ENCODE measurements at places on chromosomes 4 and X.
A peak's percentile ranks its signal among the peaks of the same experiment; 100 is the strongest.

DNA sequence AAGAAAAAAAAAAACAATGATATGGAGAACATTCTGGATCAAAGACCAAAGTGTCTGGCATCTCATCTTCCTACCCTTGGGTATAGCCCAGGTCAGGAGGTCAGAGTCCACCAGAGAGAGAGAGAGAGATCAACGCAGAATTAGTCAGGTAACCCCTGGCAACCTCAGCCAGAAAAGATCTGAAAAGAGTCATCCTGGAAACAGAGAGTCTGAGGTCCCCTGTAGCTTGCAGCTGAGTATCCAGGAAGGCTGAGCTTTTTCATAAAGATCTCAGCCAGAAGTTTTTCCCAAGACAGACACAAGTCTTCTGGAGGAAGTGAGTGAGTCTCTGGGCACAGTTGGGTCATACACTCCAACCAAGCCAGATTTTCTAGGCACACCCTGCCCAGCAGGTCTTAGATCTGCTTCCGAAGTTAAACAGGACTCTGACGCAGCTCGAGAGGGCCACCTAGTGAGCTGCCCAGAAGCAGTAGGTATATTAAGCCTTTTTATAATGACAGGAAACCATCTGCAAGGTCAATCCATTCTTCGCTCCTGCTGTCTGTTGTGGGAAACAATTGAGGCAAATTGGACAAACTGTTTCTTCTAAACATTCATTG is 35.7 kb downstream of the ACE2 start:
- peak; percentile 45 for DNase-seq

DNA sequence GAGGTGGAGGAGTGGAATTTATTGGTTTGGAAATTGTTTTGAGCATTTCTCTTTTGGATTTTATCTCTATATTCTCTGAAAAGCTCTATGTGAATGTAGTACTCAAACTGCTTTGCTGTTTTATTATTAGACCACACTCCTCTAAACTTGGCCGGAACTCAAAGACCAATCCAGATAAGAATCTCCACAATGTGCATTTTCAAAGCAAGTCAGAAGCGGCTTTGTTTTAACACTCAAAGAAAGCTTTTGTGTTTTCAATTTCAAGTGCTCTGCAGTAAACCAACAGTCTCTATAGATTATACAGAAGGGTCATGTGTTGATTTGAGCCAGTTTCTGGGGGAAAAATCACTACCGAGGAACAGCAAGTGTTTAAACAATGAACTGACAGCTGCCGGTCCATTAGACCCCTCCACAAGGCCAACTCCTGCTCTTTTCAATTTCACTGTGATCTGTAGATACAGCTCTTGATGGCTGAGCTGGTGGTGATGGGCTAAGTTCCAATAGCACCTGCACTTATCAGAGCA is 79.4 kb downstream of the FTHL17 start:
- DNase-seq = no peak

- DNase-seq = no peak
These were observed 1148.9 kb downstream of the STIM2 start for GRCh38 chr4:28009541-28009940.

DNA sequence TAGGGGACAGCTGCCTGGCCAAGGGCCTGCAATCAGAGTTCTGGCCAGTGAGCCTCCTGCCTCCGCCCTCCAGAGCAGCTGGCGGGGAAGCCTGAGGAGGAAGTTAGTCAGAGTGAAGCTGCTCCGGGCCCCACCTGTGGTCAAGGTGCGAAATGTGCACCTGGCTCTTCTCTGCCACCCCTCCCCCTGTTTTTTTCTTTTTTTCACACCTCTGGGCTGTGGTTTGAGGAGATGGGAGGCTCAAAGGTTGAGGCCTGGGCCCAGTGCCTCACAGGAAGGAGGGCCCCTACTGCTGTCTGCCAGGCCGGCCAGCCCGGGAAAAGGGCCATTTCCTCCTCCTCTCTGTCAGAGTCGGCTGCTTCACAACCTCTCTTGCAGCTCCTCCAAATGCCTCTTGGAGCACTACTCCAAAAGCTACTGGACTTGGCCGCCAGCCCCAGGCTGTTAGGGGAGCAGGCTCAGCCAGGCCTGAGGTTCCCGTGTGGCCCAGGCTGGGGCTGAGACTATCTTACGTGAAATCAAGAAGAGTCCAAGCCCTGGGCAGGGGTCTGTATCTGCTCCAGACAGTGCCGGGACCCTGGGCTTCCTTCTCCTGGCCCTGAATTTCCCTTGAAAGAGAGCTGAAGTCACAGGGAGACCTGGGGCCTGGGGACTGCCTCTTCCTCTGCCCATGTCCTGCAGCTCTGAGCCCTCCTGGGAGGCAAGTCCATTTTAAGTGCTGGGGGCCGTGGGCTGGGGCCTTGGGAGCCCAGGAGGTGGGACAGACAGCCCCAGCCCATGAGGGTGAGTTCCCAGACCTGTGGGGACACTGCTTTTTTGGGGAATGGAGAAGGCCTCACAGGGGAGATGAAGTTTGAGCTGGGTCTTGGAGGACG is 4.5 kb upstream of the CXCR3 start:
- DNase-seq = peak; percentile 85

DNA sequence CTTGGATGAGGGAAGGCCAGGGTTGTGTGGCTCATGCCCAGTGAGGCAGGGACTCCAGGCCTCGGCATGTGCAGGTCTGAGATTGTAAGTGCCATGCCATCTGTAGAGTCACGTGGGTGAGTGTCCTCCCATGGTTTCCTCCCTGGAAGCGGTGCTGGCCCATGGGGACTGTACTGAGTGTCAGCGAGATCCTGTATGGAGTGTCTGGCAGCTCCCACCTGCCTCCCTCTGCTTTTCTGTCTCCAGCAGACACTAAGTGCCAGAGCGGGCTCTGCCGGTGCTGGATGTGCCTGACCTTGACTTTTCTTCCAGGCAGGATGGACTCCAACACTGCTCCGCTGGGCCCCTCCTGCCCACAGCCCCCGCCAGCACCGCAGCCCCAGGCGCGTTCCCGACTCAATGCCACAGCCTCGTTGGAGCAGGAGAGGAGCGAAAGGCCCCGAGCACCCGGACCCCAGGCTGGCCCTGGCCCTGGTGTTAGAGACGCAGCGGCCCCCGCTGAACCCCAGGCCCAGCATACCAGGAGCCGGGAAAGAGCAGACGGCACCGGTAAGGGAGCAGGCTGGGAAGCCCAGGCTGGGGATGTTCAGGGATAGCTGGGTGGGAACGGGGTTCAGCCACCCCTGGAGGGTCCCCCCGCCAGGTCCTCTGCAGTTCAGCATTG is 7.6 kb downstream of the WFS1 start:
- no peak for DNase-seq

GRCh38 chr4:133186845-133187244 is 37.8 kb downstream of the PCDH10 start:
- no peak for DNase-seq

GRCh38 chrX:9587642-9588041 is 122.8 kb downstream of the TBL1X start:
- no peak for DNase-seq

GRCh38 chr4:35925806-35926205 is 318.5 kb downstream of the ARAP2 start:
- peak; percentile 16 for DNase-seq

- no peak for DNase-seq
These were observed 408.3 kb downstream of the HNRNPD start for GRCh38 chr4:81965454-81965853.

DNA sequence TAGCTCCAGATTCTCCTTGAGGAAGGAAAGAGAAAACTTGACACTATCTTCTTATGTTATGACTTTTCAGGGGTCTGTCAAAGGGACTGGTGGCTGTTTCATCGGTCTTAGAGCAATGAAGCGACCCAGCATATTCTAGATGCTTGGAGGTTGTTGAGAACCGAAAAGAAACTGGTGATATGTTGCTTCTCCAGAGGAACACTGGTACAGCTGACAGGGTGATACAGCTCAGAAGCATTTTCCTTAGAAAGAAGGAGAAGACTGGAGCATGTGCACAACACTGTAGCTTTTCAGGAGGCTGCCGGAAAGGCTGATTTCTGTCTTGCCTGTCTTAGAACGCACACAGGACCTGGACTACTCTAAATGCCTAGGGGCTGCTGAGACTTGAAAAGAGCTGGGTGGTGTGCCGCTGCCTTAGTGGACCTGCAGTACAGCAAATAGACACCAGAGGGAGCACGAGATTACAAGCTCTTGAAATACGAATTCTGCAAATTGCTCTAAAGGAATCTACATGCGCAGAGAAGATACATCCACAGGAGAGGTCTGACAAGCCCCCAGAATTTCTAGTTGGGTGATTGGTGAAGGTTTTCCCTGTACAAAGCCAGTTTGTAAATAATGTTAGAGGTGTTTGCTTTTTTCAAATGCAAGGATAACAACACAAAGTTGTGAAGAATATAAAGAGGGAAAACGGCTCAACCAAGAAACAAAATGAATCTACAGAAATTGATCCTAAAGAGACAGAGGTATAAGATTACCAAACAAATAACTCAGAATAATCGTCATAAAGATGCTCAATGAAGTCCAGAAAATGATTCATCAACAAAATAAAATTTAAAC is 223.1 kb upstream of the DMD start:
- DNase-seq = peak; percentile 28

DNA sequence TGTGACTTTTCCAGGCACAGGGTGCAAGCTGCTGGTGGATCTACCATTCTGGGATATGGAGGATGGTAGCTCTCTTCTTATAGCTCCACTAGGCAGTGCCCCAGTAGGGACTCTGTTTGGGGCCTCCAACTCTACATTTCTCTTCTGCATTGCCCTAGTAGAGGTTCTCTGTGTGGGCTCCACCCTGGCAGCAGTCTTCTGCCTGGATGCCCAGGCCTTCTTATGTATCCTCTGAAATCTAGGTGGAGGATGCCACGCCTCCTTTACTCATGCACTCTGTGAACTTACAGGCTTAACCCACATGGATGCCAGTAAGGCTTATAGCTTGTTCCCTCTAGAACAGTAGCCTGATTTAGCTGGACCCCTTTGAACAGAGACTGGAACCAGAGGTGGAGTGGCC is 20.9 kb upstream of the EREG start:
- no peak for DNase-seq

Data from activated CD4-positive, alpha-beta memory T cell treated with anti-CD3 and anti-CD28 coated beads for 36 hours (primary cell).